AG04449 (cell line): ENCODE measurements at places on chromosomes 1 and 21.

GRCh38 chr21:17989780-17990179 is 170.6 kb upstream of the C21orf91 start:
- DNase-seq, result no peak

GRCh38 chr1:29805122-29805895 is 569.0 kb downstream of the PTPRU start:
- DNase-seq, result no peak

- no peak for DNase-seq
Observed at GRCh38 chr1:222020553-222020952, 278.7 kb upstream of the DUSP10 start.

DNA sequence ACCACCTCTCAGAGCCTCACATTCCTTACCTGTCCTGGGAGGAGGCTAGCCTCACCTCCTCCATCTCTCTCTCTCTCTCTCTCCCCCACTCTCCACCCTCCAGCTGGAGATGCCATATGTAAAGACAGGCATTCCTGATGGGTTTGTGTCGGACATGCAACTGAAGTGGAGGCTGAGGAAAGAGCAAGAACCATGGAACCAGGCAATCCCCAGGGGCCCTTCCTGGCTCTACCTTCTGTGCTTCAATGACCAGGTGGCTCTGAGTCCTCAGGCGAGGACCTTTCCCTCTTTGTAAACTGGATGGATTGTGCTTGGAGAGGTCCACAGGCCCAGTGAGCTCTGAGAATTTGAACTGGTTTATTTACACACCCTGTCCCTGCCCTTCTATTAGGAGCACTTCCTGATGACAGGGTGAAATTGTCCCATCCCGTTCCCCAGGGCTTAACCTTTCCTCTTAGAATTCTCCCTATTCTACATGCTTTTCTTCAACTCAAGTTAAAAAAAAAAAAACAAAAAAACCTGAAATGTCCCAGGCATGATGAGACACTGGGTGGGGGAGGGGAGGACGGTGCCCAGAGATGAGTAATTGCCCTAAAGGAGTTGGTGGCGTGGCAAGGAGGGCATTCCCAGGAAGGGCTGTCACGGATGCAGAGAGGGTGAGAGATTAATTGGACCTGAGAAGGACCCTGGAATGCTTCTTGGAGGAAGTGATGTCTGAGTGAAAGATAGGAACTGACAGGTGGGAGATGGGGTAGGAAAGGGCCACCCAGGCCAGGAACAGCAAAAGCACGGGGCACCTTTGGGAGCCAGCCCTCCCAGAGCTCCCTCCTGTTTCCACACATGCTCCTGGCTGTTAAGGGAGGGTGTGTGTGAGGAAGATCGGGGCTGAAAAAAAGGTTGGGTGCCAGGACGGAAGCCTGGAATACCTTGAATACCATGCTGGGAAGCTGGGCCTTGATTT is 50.2 kb upstream of the WASF2 start:
- no peak for DNase-seq

- DNase-seq, result peak; percentile 69
Observed at GRCh38 chr1:91700771-91701471, 185.0 kb downstream of the TGFBR3 start.

- no peak for DNase-seq
Observed at GRCh38 chr1:20318971-20319370, 28.3 kb downstream of the VWA5B1 start.

DNA sequence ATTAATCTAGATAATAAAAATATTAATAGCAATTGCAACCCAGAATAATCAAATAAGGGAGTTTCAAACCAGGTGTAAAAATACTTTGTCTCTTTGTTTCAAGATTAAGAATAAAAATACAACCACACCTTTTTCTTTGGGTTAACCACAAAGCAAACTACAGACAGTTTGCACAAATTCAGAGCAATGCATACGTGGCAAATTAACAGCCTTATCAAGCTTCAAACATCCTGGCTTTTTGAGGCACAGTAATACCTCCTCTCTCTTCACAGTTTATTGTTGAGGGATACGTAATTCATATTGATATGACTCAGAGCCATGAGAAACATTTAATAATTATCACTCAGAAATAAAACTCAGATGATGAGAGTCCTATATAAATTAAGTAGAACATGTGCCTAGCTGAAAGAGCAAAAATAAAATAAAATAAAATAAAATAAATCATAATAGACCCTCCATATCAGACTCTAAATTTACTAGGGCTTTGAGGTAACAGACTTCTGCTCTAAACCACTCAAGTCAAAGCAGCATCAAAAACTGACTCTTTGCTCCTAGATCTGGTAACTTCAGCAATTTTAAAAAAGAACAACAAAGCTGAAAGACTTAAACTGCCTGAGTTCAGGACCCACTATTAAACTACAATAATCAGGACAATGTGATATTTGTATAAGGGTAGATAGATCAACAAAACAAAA is 11.4 kb downstream of the EDEM3 start:
- DNase-seq, result no peak
